ENCODE measurements at places on chromosomes 3 and 15.
A peak's percentile ranks its signal among the peaks of the same experiment; 100 is the strongest.

- no peak for DNase-seq
These were observed 141.8 kb upstream of the ICE2 start for GRCh38 chr15:60620708-60621107.

- DNase-seq, result peak; percentile 51
These were observed at the start of gene GPR171 for GRCh38 chr3:151203051-151203420. TSS of gene GPR171 (minus strand) at chr3:151203216. CDS start at chr3:151199386, 3,830 bp downstream.

- no peak for DNase-seq
These were observed 37.4 kb downstream of the THBS1 start for GRCh38 chr15:39618063-39618823.

GRCh38 chr3:66336333-66336766 is 115.5 kb downstream of the SLC25A26 start:
- no peak for DNase-seq

DNA sequence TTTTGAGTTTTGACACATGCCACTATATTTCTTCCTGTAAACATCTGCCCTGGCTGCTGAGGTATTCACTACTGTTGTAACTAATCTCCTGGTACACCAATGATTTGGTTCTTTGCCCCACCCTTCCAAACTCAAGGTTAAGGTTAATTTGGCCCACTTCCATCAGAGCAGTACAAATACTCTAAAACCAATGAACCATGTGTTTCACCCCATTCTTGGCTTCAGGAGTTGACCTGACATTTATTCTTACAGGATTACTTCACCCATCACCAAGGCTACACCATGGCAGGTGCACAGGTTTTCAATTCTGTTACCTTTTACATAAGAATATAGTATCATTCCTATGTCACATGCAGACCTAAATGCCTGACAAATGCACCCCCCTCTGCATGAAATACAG is 1179.9 kb downstream of the ZPLD1 start:
- DNase-seq, result no peak

GRCh38 chr3:129176051-129176450 is 7.6 kb downstream of the CNBP start:
- no peak for DNase-seq

Data from stimulated activated CD4-positive, alpha-beta T cell treated with anti-CD3 and anti-CD28 coated beads, Interleukin-4, amount 100 ng/mL, for 1 hour (primary cell).